ENCODE measurements at places on chromosomes 12 and 14. TPM values are rescaled to one million over a fixed set of nuclear protein-coding genes. Genes with fewer than 3 reads are reported as not detected.

Gene ASCL1
- total RNA-seq, result not detected

DNA sequence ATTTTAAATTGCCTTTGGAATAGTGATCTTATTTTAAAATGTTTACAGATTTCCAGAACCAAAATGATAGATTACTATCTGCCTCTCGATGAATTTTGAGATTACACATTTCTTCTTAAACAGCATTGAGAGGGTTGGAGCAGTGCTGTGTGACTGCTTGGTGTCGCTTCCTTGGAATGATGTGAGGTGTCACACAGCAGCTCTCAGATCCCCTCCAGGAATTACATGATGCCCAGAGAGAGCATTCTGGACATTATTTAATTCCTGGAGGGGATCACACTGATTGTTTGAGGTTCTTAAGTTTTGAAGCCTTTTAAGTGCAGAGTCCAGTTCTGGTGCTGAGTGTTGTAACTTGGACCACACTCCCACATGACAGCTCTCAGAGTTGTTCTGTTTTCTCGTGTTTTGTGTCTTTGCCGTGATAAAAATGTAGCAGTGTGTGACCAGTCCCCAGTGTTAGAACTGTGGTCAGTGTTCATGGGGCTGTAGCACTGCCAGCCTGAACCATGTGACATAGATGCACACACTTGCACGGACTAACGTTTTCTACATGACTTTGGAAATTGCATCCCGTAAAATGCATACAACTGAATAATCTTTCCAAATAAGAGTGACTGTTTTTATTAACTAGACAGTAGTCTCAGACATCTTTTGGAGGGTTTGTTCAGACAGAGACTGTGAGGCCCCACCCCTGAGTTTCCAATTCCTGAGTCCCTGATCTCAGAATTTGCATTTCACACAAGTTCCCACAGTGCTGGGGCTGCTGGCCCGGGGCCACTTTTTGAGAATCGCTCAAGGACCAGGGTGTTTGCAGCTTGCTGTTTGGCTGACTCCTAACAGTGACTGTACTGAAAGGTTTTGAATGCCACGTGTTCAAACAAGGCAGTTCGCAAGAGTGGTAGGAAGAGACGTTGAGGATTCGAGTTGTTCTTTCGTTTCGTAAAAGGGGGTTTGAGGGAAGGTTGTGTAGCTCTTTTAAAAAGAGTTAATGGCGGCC, 26.0 kb downstream of the XRCC3 start:
- no peak for DNase-seq

DNA sequence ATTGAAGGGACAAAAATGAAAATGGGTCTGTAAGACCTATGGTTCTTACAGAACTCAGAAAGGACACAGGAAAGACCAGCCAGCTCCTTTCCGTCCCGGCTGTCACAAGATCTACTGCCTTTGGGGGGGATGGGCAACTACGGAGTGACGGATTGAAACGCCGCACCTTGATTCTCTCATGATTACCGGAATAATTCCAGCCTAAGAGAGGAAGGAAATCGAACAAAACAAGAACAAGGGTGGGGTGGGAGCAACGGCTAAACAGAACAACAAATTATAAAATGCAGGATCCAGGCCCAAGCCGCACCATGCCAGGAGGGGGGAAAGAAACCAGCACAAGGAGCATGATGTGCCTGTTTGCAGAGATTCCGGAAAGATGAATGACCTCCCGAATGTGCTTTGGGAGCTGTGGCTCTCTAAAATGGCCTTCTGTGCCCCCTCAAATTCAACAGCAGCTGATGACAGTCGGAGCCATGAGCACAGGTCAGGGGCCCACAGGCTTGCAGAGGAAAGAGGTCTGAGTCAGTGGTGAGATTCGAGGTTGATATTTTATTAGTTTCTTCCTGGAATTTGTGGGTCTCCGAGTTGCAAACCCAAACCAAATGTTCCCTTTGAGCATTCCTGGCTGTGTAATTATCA, 72.1 kb downstream of the SPRING1 start:
- peak; percentile 61 for DNase-seq

GRCh38 chr12:28602786-28603185, 412.5 kb downstream of the CCDC91 start:
- DNase-seq, result no peak

DNA sequence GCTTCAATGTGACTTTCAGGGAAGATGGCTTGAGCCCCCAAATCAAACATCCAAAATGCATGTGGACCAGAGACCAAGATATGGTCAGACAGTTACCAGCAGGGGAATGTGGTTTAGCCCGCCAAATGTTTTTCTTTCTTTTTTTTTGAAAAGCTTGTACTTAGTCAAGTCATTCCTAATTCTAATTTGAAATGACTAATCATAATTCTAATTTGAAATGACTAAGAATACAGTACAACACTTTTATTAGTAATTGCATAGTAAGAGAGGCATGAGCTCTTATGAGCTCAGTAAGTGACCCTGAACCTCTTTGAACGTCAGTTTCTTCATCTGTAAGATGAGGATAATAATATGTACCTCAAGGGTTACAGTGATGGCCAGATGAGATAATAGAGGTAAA, 72.4 kb downstream of the HECTD4 start:
- no peak for DNase-seq

GRCh38 chr14:23077962-23078361, 17.0 kb downstream of the ACIN1 start:
- no peak for DNase-seq

DNA sequence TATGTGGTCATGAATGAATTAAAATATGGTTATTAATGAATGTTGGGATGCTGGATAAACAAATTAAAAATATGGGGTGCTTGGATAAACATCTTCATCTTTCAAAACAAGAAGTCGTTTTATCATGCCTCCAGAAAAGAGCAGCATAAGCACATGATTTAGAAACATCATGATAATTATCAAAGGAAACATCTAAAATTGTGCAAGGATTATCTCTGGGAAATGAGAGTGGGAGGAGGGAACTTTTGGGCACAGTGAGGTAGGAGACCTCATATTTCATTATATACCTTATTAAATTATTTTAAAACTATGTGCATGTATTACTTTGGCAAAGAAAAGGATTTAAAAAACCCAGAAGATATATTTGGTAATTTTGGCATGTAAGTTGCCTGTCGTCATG, 8.9 kb downstream of the C3AR1 start:
- no peak for DNase-seq
